ENCODE measurements at places on chromosomes 1 and 21.

- no peak for DNase-seq
Observed at GRCh38 chr1:109218516-109218915, 4.8 kb downstream of the SARS1 start.

DNA sequence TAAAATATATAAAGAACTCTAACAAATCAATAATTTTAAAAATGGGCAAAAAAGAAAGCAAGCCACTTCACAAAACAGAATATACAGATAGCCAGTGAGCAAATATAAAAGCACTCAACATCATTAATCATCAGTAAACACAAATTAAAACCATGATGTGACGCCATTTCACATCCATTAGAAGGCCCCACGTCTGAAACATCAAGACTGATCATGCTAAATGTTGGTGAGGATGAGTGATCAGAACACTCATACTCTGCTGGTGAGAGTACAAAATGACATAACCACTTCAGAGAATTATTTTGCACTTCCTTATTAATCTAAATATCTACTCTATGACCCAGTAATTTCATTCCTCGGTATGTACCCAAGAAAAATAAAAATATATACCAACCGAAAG, 512.2 kb upstream of the NR5A2 start:
- no peak for DNase-seq

GRCh38 chr1:223860051-223860622, 14.4 kb upstream of the TP53BP2 start:
- DNase-seq = no peak

DNA sequence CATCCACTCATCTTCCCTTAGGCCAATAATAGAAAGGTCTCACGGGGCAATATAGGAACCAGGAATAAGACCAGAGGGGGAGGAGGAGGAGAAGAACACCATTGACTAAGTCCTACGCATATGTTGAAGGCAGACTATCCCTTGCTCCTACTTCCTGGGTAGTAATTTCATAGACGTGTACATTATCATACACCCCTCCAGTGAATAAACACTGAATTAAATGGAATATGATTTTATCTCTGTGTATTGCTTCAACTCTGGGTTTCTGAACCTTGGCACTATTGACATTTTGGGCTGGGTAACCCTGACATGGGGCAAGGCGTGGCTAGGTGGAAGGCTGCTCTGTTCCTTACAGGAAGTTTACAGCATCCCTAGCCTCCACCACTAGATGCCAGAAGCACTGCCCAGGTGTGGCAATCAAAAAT, 17.3 kb upstream of the FHAD1 start:
- DNase-seq = no peak

DNA sequence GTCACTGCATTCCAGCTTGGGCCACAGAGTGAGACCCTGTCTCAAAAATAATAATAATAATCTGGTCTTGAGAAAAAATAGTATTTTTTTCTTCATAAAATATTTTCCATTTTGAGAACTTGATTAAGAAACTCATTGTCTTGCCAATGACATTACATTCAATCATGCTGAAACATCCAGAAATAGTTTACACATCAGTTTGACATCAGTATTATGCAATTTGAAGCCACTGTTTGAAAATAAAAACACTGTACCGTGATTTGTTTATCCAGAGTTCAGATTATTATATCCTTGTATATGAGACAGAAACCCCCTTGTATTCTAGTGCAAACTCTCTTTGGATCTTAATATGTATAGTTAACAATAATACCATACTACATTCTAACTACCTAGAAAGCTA, 6.9 kb downstream of the FMO2 start:
- DNase-seq = no peak

- DNase-seq = no peak
Observed at GRCh38 chr1:78497201-78497600, 6.4 kb downstream of the PTGFR start.

- no peak for DNase-seq
Observed at GRCh38 chr1:203769505-203770343, 4.7 kb downstream of the LAX1 start.

DNA sequence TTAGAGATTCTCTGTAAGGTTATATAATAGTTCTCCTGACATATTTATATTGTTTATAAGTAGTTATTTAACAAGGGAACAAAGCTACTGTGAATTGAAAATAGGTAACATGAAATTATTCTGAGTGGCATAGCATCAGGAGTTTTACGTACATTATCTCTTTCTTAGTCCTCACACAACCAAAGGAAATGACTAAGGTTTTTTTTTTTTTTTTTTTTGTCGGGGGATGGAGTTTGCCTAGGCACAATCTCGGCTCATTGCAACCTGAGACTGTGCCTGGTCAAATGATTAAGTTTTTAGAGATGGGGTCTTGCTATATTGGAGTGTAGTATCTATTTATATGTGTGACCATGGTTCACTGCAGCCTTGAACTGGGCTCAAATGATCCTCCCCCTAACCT, 24.9 kb downstream of the TMED5 start:
- DNase-seq = no peak

GRCh38 chr1:56060906-56061305, 518.5 kb downstream of the PLPP3 start:
- no peak for DNase-seq

- DNase-seq = peak; percentile 43
Observed at GRCh38 chr21:31132574-31133242, 94.4 kb upstream of the KRTAP19-8 start.

DNA sequence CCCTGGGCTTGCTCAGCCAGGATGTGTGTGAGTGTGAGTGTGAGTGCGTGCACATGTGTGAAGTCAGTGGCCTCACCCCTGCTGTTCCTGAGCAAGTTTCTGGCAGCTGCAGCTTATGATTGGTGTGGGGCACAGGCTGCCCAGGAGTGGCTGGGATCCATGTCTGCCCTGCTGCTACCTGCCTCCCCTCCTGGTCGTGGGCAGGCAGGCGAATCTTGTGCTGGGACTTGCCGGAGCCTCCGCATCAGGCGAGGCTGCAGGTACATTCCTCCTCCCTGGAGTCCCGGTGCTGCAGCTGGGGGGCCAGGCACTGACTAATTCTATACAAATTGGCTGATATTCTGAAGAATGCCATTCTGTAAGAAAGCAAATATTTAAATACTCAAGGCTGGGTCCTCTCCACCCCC, 85.6 kb upstream of the WNT4 start:
- no peak for DNase-seq

DNA sequence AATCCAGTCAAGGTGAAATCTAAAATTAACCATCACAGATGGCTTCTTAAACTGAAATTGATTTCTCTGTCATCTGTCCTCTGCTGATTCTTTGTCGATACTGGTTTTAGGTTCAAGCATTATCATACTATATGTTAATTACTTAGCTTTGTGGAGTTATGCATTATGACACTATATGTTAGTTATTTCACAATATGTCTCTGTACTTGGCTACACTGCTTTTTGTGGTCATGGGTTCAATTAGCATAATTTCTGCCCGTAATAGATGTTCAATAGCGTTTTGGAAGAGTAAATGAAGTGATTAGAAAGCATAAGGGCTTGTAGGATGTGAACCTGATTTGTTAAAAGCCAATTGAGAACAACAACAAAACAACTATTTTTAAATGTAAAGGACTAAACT, 28.2 kb downstream of the IFI44 start:
- no peak for DNase-seq

- DNase-seq = no peak
Observed at GRCh38 chr1:9121496-9122409, 7.1 kb downstream of the GPR157 start.

DNA sequence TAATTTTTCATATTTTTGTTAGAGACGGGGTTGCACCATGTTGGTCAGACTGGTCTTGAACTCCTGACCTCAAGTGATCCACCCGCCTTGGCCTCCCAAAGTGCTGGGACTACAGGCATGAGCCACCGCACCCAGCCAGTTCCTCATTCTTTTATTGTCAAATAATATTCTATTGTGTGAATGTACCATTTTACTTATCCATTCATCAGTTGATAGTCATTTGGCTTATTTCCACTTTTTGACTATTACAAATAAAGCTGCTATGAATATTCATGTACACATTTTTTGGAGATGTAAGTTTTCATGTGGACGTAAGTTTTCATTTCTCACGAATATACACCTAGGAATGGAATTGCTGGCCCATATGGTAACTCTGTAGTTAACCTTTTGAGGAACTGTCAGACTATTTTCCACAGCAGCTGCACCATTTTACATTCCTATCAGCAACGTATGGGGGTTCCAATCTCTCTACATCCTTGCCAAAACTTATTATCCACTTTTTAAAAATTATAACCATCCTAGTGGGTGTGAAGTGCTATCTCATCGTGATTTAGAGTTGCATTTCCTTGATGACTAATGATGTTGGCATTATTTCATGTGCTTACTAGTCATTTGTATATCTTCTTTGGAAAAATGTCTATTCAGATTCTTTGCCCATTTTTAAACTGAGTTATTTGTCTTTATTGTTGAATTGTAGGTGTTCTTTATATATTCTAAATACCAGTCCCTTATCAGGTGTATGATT, 12.7 kb downstream of the PACC1 start:
- DNase-seq = no peak

DNA sequence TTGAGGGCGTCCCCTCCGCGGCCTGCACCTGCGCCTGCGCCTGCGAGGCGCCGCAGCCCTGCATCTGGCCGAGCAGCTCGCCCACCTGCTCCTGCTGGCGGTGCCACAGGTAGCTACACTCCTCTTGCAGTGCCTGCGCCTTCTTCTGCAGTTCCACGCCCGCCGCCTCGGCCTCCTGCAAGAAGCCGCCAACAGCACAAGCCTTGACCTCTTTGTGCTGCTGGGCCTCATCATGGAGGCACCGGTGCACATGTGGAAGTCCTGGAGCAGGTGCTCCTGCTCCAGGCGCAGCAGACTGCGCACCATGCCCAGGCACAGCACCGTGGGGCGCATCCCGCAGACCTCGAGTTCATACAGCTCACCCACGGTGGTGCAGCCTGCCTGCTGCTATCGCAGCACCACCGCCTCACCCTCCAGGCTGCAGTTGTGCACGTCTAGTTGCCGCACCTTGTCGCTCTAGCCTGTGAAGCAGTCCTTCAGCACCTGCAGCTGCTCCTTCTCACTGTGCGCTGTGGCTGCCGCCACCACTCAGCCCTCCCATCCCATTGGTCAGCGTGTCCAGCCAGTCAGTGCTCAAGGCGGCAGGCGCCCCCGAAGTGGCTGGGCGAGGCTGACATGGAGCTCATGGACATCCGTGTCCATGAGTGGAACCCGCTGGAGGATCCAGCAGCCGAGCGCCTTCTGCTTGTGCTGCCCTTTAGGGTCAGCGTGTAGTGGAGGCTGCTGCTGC, 12.2 kb upstream of the CD2 start:
- no peak for DNase-seq

DNA sequence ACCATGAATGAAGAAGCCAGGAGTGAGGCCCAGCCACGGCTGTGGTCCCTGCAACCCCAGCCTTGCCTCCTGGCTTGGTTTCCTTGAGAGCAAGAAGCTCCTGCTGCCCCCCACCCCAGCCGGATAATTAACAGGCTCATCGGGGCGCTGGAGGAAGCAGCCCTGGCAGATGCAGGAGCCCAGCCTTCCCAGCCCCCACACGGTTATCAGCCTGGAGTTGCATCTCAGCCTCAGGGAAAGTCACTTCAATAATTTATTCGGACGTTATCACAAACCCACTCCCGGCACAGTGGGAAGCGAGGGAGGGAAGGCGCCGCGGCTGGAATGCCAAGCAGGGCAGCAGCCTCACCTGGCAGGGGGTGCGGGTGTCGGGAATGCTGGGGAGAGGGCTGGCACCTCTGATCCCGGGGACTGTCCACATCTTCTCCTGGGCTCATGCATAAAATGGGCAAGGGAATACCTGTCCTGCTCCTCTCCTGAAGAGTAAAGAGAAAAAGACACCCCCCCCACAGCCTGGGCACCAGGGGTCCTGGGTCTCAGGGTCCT, 43.3 kb upstream of the LRP8 start:
- no peak for DNase-seq

GRCh38 chr1:31764312-31765040, at the start of gene ADGRB2:
ADGRB2 (minus strand) TSS chr1:31764340; CDS start chr1:31757221, 7,119 bp downstream.
- no peak for DNase-seq

DNA sequence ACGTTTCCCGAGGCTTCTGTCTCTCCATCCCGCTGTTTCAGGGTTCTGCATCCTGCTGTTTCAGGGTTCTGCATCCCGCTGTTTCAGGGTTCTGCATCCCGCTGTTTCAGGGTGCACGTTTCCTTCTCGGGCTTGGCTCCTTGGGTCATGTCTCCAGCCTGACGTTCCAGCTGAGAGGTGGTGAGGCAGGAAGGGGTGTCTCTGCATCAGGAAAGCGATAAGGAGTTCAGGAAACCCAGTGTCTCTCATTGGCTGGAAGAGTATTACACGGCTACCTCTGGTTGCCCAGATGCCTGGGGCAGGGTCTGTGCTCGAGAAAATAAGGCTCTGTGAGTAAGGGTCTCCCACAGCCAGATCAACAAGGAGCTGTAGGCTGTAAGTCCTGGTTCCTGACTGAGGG, 21.1 kb downstream of the ADARB1 start:
- no peak for DNase-seq

- no peak for DNase-seq
Observed at GRCh38 chr1:214472364-214472763, 79.0 kb downstream of the PTPN14 start.

- DNase-seq = no peak
Observed at GRCh38 chr1:67610450-67610849, 74.6 kb upstream of the GADD45A start.

DNA sequence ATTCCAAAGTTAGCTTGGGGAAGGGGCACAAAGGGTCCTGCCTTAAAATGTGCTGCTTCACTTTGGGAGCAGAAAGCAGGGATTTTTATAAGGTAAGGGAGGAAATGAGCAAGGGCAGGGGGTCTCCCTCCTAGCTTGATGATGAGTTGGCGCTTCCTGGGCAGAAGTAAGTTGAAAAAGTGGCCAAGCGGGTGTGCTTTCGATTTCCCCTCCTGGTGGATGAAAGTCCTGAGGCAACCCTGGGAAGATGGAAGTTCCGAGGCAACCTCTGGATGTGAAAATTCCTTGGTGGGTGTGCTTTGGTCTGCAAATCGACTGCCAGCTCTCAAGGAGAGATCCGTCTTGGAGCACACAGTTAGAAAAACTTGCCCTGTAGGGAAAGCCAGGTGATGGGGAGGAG, 41.7 kb upstream of the CD2 start:
- DNase-seq = no peak

- DNase-seq = no peak
Observed at GRCh38 chr1:102853701-102854187, 254.6 kb downstream of the COL11A1 start.

- DNase-seq = no peak
Observed at GRCh38 chr1:46558966-46559365, 7.5 kb upstream of the KNCN start.

- DNase-seq = no peak
Observed at GRCh38 chr1:200479816-200480215, 70.0 kb upstream of the ZNF281 start.

- DNase-seq = no peak
Observed at GRCh38 chr1:54861070-54861761, 25.8 kb downstream of the DHCR24 start.

DNA sequence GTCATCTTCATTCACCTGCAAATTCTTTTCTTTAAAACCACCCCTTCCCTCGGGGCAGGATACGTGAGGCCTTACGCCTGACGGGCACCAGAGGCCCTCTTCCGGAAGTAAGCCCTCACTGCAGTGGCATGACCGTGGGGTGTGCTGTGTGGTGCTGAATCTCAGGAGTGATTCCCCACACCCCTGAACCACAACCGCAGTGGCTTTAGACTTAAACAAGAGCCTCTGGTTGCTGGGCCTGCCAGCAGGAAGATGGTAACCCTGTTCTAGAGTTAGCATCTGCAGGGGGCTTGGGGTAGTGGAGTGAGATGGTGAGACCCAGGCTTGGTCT, 12.1 kb downstream of the BSND start:
- DNase-seq = no peak
